ENCODE measurements at places on chromosomes 11 and 22.

- no peak for DNase-seq
Measured at GRCh38 chr11:69878927-69879728, 59.9 kb upstream of the FGF3 start.

- DNase-seq = no peak
Measured at GRCh38 chr11:57556041-57556440, 11.4 kb downstream of the UBE2L6 start.

DNA sequence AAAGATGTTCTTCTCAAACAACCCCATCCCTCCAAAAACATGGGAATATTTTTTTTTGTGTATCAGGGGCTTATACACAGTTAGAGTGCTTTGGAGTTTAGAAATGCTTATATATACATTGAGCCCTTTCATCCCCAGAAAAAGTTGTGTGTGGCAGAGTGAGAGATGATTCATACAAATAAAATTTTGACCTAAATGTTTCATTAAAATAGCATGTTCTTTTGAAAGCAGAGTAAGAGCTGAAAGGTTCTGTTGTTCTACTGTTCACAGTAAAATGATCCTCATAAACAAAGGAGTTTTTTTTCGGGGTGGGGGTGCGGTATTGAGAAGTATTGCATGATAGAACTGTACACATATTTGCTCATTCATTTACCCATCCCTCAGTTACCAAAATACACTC is 512.4 kb downstream of the DLG2 start:
- DNase-seq = peak; percentile 33

GRCh38 chr11:33490842-33491370 is 209.7 kb downstream of the C11orf91 start:
- no peak for DNase-seq

DNA sequence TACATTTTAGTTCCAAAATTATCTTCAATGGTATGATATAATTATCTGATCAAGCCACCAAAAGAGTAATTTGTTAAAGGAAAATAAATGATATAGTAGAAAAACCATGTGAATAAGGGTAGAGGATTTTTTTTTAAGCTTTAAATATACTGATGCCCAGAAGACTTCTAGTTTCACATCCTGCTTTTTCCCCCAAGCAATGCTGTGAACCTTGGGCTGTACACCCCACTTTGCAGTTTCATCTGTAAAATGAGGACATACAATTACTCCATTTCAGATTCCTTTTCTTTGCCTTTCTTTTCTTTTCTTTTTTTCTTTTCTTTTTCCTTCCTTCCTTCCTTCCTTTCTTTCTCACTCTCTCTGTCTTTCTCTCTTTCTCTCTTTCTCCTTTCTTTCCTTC is 1125.4 kb downstream of the DLG2 start:
- DNase-seq = no peak

DNA sequence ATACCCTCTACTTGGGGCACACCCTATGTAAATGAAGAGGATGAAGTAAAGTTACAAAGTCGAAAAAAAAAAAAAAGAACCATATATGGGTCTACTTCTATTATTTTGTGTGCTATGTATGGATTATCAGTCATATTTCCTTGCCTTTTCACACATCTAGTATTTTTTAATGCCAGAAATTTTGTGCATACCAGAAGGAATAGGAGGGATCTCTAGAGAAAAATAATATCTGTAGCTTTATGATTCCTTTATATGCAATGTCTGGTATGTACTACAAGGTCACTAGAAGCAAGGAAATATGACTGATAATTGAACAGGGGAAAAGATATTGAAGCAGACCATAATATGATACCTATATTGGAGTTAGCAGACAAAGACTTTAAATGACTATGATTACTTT is 713.4 kb downstream of the OPCML start:
- peak; percentile 20 for DNase-seq

DNA sequence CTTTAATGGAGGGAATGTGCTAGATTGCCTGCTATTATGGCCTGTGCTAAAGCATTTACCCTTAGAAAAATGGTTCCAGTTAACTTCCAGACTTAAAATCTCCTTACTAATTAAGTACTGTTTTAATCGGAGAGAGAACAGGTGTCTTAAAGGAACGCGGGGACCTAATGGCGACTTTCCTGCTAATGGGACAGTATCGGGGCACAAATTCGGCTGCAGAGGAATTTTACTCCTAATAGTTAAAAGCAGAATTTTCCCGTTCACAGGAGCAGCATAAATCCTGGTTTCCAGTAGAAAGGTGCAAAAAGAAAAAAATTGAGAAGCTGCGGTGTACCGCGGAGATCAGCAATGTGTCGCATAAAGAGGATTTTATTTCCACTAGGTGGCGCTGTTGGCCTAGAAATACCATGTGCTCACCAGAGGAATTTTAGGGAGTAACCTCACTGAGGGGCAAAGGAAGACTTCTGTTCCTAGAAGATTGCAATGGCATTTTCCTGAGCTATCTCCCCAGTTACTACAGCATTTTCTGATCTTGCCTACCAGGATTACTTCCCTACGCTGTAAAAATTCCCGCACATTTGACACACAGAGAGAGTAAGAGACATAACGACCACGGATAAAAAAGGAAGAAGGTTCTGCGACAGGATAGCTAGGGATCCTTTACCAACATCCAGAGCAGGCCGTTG is 44.5 kb downstream of the ZNF280B start:
- peak; percentile 24 for DNase-seq

DNA sequence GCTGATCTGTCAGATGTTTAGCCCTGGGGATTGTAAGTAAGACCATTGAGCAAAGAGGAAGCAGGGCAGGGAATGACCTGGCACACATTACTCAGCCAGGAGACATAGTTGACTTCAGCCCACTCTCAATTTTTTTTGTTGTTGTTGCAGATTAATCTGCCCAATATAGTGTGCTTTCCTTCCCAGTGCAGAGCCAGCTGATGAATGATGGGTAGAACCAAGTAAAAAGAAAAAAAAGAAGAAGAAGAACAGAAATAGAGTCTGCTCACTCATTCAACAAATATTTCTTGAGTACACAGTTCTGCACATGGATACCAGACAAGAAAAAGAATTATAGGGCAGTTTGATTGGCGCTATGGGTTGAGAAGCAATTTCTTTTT is 292.7 kb downstream of the ETS1 start:
- no peak for DNase-seq

- DNase-seq = no peak
Measured at GRCh38 chr11:115759622-115760460, 255.6 kb upstream of the CADM1 start.

DNA sequence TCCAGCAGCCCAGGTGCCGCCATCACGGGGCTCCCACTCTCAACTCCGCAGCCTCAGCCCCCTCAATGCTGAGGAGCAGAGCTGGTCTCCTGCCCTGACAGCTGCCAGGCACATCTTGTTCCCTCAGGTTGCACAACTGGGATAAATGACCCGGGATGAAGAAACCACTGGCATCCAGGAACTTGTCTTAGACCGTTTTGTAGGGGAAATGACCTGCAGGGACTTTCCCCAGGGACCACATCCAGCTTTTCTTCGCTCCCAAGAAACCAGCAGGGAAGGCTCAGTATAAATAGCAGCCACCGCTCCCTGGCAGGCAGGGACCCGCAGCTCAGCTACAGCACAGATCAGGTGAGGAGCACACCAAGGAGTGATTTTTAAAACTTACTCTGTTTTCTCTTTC is at the start of gene SAA1:
Gene SAA1, plus strand, starts transcription at position 316 of the 400 bp plus-strand sequence. CDS start 624 bp downstream, outside the sequence.
- DNase-seq = no peak

DNA sequence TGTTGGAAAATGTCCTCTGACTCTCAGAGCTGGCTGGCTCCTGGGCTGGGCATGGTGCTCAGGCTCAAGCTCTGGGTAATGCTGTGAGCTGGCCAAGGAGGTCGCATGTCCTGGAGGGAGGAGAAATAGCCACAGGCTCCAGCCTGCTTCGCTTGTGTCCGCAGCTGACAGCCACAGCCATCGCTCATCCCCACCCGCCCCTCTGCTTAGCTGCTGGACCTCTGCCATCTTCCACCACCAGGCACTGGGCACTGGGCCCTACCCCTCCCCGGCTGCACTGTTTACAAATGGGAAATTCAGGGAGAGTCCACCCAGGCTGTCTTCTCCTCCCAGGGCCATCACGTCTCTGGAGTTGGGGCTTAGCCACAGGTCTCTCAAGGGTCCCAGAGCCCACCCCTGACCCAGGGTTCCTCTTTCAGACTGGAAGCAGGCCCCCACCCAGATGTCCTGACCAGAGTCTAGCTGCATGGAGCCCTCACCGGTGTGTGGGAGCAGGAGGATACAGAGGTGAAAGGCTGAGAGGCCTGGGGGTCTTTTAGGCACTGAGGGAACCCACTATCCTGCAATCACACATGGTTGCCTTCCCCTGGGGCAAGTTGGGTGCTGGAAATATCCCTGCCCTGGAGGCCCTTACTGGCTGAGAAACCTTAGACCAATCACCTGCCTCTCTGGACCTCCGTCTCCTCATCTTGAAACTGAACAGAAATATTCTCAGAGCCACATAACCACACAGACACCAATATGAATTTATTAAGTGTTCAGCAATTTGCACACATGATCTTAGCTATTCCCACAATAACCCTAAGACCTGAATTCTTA is 62.7 kb downstream of the CD82 start:
- DNase-seq = no peak

- no peak for DNase-seq
Measured at GRCh38 chr22:20600137-20600673, 92.8 kb downstream of the MED15 start.

GRCh38 chr22:42933485-42934091 is 76.5 kb upstream of the ARFGAP3 start:
- DNase-seq = peak; percentile 82

DNA sequence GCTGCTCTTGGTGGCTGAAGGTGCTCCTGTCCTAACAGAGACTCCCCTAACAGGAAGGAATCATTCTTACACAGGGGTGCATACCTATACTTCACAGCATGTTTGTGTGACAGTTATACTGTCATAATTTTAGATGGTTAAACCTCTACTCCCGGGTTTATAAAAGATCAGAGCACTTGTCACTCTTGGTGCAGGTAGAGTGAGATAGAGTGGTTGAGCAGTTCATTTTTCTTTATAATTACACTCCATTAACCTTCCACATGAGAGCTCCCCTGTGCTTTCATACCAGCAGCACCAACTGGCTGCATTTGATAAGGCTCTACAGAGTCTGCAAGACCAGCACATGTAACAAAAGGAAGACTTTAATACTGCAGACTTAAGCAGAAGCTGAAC is 72.9 kb downstream of the LARGE2 start:
- DNase-seq = no peak

DNA sequence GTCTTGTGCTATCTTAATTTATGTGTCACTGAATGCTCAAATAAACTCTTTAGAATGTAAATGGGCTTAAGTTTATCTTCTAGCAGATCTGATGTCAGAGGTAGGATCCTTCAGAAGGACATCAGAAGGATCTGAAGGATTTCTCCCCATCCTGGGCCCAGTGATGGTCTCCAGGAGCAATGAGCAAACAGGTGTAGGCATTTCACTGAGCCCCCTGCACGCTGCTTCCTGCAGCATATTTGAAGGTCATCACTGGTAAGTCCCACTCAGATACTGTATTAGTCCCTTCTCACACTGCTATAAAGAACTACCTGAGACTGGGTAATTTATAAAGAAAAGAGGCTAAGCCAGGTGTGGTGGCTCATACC is 4.5 kb downstream of the GSTP1 start:
- no peak for DNase-seq

DNA sequence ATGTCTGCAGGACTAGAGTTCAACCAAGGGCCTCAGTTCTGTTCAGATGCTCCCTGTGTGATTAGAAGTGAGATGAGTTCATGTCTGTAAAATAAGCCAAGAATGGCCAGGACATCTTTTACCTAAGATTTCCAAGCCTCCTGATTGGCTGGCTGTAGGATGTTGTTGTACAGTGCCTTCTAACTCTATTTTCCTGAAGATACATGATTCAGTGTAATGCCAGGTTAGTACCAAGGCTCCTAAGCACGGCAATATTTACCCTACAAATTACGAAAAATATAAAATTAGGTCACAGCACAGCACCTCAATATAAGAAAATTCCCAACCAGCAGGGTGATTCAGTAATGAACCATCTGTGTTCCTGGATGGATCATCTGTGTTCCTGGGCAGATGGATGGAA is 140.0 kb upstream of the MTMR2 start:
- DNase-seq = no peak

- peak; percentile 43 for DNase-seq
Measured at GRCh38 chr11:63738720-63739360, 29.7 kb downstream of the ZFTA start.

- no peak for DNase-seq
Measured at GRCh38 chr11:129280027-129280811, 88.1 kb upstream of the ARHGAP32 start.

DNA sequence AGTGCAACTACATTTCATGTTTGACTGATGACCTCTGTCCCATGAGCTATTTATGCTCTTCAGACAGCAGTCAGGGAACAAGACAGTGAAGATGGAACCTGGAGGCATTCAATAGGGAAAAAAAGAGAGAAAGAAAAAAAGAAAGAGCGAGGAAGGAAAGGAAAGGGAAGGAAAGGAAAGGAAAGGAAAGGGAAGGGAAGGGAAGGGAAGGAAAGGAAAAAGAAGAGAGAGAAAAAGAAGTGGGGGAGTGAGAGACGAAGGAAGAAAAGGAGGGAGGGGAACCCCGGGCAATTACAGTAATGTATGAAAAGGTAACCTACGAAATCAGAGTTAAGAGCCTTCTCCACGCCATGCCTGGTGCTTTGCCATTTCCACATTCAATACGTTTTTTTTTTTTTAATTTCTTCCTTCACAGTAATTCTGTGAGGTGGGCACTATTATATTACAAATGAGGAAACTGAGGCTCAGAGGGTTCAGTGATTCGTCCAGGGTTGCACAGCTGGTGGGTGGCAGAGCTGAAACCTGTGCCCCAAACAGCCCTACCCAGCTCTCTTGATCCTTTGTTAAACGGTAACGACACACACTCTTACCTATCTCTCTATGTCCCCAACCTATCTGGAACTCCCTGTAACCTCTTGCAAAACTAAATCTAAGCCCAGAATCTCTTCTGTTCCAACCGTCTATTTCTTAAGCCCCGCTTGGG is 39.3 kb downstream of the ETS1 start:
- DNase-seq = no peak

DNA sequence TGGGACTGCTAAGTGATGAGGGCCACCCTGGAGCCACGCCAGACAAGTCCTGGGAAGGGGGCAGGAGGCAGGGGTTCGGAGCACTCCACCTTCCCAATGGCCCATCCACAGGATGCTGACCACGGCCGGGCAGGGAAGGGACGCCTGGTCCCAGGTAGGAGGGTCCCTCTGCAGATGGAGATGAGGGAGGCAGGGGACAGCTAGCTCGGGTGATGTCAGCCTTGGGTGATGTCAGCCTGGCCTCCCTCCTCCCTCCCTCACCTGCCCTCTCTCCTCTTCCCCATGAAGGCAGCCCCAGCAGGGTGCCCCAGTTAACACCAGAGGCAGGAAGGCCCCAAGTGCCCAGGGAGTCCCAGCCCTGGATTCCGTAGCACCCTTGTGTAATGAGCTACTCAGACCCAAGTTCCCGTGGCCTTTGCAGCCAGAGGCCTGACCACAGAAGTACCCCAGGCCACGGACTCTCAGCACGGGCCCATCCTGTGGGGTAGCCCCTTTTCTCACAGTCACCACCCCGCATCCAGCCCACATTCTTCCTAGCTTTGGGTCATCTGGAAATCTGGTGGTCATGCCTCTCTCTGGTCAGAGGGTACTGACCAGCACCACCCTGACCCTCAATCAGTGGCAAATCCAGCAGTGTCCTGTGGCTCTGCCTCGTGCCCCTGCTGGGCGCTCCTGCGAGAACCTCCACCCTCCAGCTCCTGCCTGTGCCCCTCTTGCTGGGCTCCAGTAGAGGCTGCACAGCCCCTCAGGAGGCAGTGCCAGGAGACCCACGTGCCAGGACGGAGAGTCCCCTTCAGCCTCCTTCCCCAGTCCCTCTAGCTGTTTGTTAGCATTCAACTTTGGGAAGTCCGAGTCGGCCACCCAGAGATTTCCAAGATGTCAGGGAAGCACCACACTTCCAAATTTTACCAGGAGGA is 47.4 kb downstream of the SHANK2 start:
- no peak for DNase-seq

GRCh38 chr22:42996646-42997365 is 18.1 kb downstream of the PACSIN2 start:
- DNase-seq = no peak

All from fibroblast of skin of left biceps (primary cell).